Stimulated activated CD8-positive, alpha-beta memory T cell treated with anti-CD3 and anti-CD28 coated beads, Interleukin-15, amount 100 ng/mL, for 4 hours (primary cell): ENCODE measurements at places on chromosomes 13 and 19.

DNA sequence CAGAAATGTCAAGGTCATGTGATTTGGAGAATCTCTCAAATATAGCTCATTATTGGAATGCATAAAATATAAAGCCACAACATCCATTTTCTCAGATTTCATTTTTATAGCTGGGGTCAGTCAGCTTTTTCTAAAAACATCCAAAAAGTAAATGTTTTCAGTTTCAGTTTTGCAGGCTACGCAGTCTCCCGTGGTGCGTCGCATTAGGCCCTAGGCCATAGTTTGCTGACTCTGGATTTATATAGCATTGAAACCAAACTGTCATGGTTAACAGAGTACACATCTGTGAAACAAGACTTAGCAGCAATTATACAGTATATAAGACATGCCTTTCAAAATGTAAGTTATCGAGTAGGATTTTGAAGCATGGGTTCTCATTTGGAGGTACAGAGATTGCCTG is 140.0 kb downstream of the IRS2 start:
- no peak for DNase-seq

DNA sequence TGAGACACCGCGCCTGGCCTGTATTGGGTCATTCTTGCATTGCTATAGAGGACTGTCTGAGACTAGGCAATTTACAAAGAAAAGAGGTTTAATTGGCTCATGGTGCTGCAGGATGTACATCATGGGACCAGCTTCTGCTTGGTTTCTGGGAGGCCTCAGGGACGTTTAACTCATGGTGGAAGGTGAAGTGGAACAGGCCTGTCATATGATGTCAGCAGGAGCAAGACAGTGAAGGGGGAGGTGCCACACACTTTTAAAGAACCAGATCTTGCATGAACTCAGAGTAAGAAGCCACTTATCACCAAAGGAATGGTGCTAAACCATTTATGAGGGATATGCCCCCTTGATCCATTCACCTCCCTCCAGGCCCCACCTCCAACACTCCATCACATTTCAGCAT is 18.7 kb downstream of the CARD8 start:
- no peak for DNase-seq

DNA sequence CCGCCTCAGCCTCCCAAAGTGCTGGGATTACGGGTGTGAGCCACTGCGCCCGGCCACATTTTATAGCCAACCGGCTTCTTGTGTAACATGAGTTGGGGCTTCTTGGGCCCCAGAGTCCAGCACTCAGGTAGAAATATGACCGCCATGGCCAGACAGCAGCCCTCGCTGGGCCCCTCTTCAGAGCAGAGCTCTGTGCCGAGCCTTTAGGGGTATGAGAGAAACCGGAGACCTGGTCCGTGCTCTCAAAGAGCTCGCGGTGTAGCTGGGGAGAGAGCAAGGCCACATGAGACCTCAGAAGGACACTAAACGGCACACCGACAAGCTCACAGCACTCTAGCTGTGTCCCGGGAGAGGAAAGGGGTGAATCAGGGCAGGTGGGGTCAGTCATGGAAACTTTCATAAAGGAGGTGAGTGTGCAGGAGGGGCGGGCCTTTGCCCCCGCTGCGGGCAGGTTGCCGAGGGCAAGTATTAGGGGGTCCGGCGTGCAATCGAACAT is 15.8 kb downstream of the ACTN4 start:
- no peak for DNase-seq

GRCh38 chr19:6038634-6039405 is 60.9 kb upstream of the RANBP3 start:
- no peak for DNase-seq
